ENCODE measurements at places on chromosomes 3 and 15. TPM values are rescaled to one million over a fixed set of nuclear protein-coding genes. Genes with fewer than 3 reads are reported as not detected.
A peak's percentile ranks its signal among the peaks of the same experiment; 100 is the strongest.

GRCh38 chr3:11690863-11691766 is 47.4 kb upstream of the VGLL4 start:
- peak; percentile 37 for DNase-seq

- no peak for DNase-seq
Measured at GRCh38 chr15:56786966-56787365, 53.7 kb upstream of the ZNF280D start.

GRCh38 chr3:150292891-150293290 is 115.2 kb upstream of the TSC22D2 start:
- peak; percentile 73 for DNase-seq

DNA sequence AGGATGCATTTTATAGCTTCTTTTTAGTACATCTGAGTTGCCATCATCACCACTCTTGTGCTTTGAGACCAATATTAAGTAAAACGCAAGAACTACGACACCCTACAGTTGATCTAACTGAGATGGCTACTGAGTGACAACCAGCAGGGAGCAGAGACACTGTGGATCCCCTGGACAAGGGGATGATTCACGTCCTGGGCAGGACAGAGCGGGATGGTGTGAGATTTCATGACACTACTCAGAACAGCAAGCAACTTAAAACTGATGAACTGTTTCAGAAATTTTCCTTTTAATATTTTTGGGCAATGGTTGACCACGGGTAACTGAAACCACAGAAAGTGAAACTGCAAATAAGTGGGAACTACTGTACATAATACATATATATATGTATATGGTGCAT is 299.2 kb downstream of the ADAMTS17 start:
- DNase-seq: peak; percentile 64

DNA sequence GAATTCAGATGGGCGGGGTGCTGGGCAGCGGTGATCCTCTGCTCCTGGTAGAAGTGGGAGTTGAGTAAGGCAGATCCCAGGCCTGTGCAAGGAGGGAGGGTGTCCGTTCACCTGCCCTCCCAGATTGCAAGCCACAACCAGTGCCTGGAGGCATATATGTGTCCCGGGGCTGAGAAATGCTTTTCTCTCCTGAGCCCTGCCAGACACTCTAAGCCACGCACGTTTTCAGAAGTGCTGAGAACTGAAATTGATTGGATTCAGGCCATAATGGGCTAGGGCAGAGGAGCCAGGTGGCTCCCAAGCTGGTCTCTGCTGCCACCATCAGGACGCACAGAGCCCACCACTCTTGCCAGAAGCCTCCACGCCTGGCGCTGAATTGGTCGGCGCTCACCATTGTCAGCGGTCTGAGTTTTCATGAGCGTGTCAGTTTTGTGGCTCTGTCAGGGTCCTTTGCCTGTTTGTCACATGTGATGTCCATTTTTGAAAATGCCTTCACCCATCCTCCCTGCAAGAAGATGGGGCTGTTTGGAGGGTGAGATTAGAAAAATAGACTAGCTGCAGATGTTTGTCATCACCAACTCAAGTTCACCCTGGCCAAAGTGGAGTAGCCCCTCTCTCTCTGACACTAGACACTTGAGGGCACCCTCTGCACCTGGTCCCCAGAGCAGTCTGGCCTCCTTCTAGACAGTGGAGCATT is 15.4 kb upstream of the BFSP2 start:
- DNase-seq: peak; percentile 66

- no peak for DNase-seq
Measured at GRCh38 chr3:37326801-37327200, 152.4 kb upstream of the LRRFIP2 start.

DNA sequence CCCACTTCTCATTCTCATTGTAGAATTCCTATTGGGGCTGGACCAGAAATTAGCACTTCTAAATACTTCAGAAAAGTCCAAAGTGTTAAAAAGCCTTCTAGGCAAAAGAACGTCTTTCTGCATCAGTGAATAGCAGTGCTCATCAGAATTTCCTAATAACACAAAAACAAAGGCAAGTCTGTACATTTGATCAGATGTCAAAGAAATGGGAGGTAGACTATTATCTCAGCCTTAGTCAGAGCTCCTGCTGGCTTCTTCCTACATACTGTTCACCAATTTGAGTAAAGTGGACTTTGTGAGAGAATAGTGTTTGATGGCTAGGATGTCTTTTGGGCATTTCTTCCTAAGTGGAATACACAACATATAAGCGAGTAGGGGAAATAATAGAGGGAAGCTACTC is 48.7 kb downstream of the FOXB1 start:
- no peak for DNase-seq

GRCh38 chr15:92100301-92100700 is 246.8 kb downstream of the SLCO3A1 start:
- DNase-seq: no peak

Gene NEK10
- total RNA-seq: 1.4 TPM

DNA sequence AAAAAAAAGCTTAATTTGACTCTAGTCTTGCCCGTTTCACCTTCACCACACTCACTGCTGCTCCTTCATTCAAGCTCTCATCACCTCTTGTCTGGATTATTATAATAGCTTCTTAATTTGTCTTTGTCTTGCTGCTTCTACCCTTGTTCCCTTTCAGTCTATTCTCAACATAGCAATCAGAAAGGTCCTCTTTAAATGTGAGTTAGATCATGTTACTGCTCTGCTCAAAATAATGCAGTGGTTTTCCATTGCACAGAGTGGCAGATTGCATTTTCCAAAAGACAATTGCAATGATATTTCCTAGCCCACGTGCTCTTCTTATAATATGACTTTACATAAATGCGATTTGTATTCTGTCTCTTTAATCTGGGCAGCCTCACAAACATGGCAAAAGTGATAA is 174.6 kb downstream of the ALDH1A2 start:
- DNase-seq: no peak
